SJCRH30 (cell line): ENCODE measurements at places on chromosomes 13 and 19. TPM values are rescaled to one million over a fixed set of nuclear protein-coding genes. Genes with fewer than 3 reads are reported as not detected.
A peak's percentile ranks its signal among the peaks of the same experiment; 100 is the strongest.

DNA sequence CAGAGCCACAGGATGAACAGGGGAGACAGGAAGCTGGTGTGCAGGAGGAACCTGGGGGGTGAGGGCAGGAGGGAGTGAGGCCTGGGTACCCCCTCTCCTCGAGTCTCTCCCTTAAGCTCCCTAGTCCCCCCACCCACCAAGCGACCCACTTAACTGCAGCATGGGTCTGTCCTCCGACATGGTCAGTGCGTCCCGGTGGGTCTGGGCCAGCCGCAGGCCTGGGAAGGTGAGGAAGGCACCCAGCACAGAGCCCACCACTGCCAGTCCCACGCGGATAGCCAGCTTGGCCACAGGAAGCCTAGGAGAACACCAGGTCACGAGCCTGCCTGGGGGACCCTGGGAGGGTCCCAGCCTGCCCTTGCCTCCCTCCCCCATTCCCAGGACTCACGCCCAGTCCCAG, 16.9 kb downstream of the TMEM161A start:
- DNase-seq = no peak
- no peaks in the 10 kb centered on the region for H3K4me1 ChIP-seq
- H3K27me3 ChIP-seq = no peaks in the 10 kb centered on the region
- no peak overlapping the region for H3K27ac ChIP-seq
- H3K4me3 ChIP-seq = no peak overlapping the region

DNA sequence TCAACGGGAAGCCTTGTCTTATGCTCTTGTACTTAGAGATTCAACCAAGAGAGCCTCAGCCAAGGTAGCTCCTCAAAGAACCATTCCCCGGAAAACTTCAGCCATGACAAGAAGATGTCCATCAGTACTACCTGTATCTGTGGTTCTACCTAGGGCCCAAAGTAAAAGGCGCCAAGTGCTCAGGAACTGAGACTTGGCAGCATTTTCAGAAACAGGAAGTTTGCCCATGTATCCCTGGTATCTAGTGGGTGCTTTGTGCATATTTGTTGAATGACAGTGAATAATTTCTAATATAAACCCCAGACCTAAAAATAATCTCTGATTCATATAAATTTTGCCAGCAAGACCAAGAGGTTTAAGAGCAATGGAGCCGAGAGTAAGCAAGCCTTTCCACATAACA, 7.2 kb downstream of the FAM216B start:
- no peak for DNase-seq
- H3K4me3 ChIP-seq = no peak overlapping the region
- no peaks in the 10 kb centered on the region for H3K27me3 ChIP-seq
- no peaks in the 10 kb centered on the region for H3K36me3 ChIP-seq

- DNase-seq = peak; percentile 35
- no peak overlapping the region for H3K4me3 ChIP-seq
- no peak overlapping the region for H3K27ac ChIP-seq
- peaks cover 15% of the 10 kb centered on the region for H3K4me1 ChIP-seq
- no peaks in the 10 kb centered on the region for H3K27me3 ChIP-seq
Measured at GRCh38 chr19:3982701-3983541, 2.3 kb downstream of the EEF2 start.

TMEM205 gene
- 38.8 and 39.5 TPM in 2 replicates for total RNA-seq

CDC16 gene
- 26.3 and 29.9 TPM in 2 replicates for total RNA-seq

MAU2 gene
- total RNA-seq = 18.0 and 24.3 TPM in 2 replicates

PABPC3 gene
- 0.10 and 0.14 TPM in 2 replicates for total RNA-seq

CEACAM5 gene
- not detected in 2 replicates for total RNA-seq

GRCh38 chr13:94829185-94829836, 117.0 kb upstream of the SOX21 start:
- H3K4me1 ChIP-seq = no peaks in the 10 kb centered on the region
- no peak overlapping the region for H3K4me3 ChIP-seq
- no peaks in the 10 kb centered on the region for H3K27me3 ChIP-seq
- DNase-seq = no peak
- H3K36me3 ChIP-seq = no peaks in the 10 kb centered on the region

- no peaks in the 10 kb centered on the region for H3K36me3 ChIP-seq
- H3K27ac ChIP-seq = peak overlapping the region; percentile 56; the same call in 1 of the 2 replicates
- peaks cover 11% of the 10 kb centered on the region for H3K4me1 ChIP-seq
- H3K27me3 ChIP-seq = no peaks in the 10 kb centered on the region
- no peak for DNase-seq
Measured at GRCh38 chr19:31128291-31128690, 220.9 kb downstream of the TSHZ3 start.

- no peaks in the 10 kb centered on the region for H3K4me1 ChIP-seq
- peaks cover 53% of the 10 kb centered on the region for H3K36me3 ChIP-seq
- H3K4me3 ChIP-seq = no peak overlapping the region
- no peak overlapping the region for H3K27ac ChIP-seq
- DNase-seq = no peak
Measured at GRCh38 chr19:56094449-56094848, 26.6 kb downstream of the ZNF787 start.

GRCh38 chr19:34314437-34315313, 50.3 kb upstream of the GPI start:
- no peak for DNase-seq
- no peak overlapping the region for H3K4me3 ChIP-seq
- H3K4me1 ChIP-seq = no peaks in the 10 kb centered on the region
- no peaks in the 10 kb centered on the region for H3K27me3 ChIP-seq
- H3K27ac ChIP-seq = no peak overlapping the region

GRCh38 chr19:18089726-18090125, 3.0 kb upstream of the IL12RB1 start:
- H3K4me3 ChIP-seq = no peak overlapping the region
- peaks cover 27% of the 10 kb centered on the region for H3K27me3 ChIP-seq
- H3K36me3 ChIP-seq = no peaks in the 10 kb centered on the region
- no peak overlapping the region for H3K27ac ChIP-seq
- H3K4me1 ChIP-seq = no peaks in the 10 kb centered on the region
- no peak for DNase-seq

- H3K4me1 ChIP-seq = no peaks in the 10 kb centered on the region
- DNase-seq = no peak
- no peak overlapping the region for H3K4me3 ChIP-seq
- no peaks in the 10 kb centered on the region for H3K27me3 ChIP-seq
Measured at GRCh38 chr13:60165391-60166099, 1.8 kb upstream of the DIAPH3 start.

GRCh38 chr19:15129856-15130585, 22.8 kb downstream of the SYDE1 start:
- no peak overlapping the region for H3K4me3 ChIP-seq
- H3K36me3 ChIP-seq = no peaks in the 10 kb centered on the region
- DNase-seq = no peak

IZUMO4 gene
- total RNA-seq = 0.38 TPM in 1 of 2 replicates, not detected in the other

- no peak overlapping the region for H3K27ac ChIP-seq
- no peaks in the 10 kb centered on the region for H3K27me3 ChIP-seq
- peaks cover 41% of the 10 kb centered on the region for H3K4me1 ChIP-seq
- peaks cover 10% of the 10 kb centered on the region for H3K36me3 ChIP-seq
- no peak overlapping the region for H3K4me3 ChIP-seq
Measured at GRCh38 chr19:41325947-41326706, 16.2 kb downstream of the CCDC97 start.

- no peak overlapping the region for H3K27ac ChIP-seq
- H3K4me3 ChIP-seq = no peak overlapping the region
- H3K36me3 ChIP-seq = no peaks in the 10 kb centered on the region
Measured at GRCh38 chr13:40336228-40337221, 329.9 kb downstream of the FOXO1 start.

KIR2DL3 gene
- total RNA-seq = not detected in 2 replicates

DNA sequence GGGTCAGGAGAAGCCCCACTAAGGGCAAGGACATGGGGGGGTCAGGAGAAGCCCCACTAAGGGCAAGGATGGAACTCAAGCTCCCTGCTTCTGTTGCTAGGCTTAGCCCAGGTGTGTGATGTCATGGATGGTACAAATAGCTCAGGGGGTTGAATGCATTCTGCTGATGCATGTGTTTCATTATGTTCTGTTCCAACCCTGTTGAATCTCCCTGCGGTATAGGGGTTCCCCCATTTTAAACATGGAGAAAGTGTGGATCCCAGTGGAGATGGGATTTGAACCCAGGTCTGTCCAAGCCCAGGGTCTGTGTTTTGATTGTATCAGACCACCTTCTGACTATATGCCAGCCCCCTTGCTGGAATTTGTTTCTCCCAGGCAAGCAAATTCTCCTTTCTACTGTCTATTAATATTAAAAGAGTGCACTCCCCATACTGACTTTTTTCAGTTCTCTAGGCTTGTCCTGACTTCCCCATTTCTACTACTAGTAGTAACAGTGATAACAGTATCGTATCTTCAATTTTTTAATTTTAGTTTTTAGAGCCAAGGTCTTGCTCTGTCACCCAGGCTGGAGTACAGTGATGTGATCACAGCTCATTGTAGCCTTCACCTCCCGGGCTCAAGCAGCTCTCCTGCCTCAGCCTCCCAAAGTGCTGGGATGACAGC, 6.7 kb downstream of the ZNF865 start:
- H3K4me1 ChIP-seq = no peaks in the 10 kb centered on the region
- no peak overlapping the region for H3K4me3 ChIP-seq
- DNase-seq = no peak
- H3K27ac ChIP-seq = no peak overlapping the region

SERPINE3 gene
- not detected in 2 replicates for total RNA-seq

LGALS7B gene
- not detected in 2 replicates for total RNA-seq

GRCh38 chr13:76523740-76524340, 362.4 kb downstream of the KCTD12 start:
- H3K4me1 ChIP-seq = peaks cover 6% of the 10 kb centered on the region; the same call in 1 of the 2 replicates
- no peak for DNase-seq
- H3K27me3 ChIP-seq = no peaks in the 10 kb centered on the region
- H3K27ac ChIP-seq = no peak overlapping the region
- H3K4me3 ChIP-seq = no peak overlapping the region
- no peaks in the 10 kb centered on the region for H3K36me3 ChIP-seq

DNA sequence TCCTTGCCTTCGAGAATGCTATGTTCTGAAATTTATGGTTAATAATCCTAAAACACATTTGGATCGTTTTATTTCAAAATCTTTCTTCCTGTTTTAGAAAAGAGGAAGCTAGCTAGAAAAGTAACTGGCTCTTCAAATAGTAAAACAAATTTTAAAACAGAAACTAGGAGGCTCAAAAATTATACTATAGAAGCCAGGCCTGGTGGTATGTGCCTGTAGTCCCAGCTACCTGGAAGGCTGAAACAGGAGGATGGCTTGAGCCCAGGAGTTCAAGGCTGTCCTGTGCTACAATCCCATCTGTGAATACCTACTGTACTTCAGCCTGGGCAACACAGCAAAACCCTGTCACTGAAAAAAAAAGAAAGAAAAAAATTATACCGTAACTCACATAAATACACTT, 57.9 kb downstream of the ELF1 start:
- no peak for DNase-seq
- no peaks in the 10 kb centered on the region for H3K4me1 ChIP-seq
- H3K36me3 ChIP-seq = peaks cover 18% of the 10 kb centered on the region
- H3K27me3 ChIP-seq = no peaks in the 10 kb centered on the region

DNA sequence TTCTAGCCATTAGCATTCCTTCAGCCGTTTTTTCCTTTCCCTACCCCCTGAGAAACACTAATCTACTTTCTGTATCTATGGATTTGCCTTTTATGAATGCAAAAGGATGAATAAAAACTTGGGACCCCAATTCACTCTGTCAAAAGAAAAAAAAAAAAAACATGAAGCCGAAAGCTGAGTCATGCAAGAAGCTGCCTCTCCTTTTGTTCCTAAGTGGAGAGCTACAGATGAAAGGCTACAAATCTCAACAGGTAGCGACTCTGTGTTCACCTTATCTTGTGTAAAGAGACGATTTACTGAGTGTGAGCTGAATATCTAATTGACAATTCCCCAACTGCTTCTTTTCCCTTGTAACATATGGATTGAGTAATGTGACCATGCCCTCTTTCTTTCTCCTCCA, 1072.8 kb downstream of the UQCRFS1 start:
- H3K36me3 ChIP-seq = no peaks in the 10 kb centered on the region
- no peak overlapping the region for H3K4me3 ChIP-seq
- no peaks in the 10 kb centered on the region for H3K4me1 ChIP-seq
- no peak for DNase-seq
- H3K27ac ChIP-seq = no peak overlapping the region

- peaks cover 71% of the 10 kb centered on the region for H3K36me3 ChIP-seq
- H3K27ac ChIP-seq = no peak overlapping the region
- H3K4me1 ChIP-seq = no peaks in the 10 kb centered on the region
- no peak for DNase-seq
- no peak overlapping the region for H3K4me3 ChIP-seq
- H3K27me3 ChIP-seq = no peaks in the 10 kb centered on the region
Measured at GRCh38 chr13:36986462-36987240, 12.5 kb downstream of the ALG5 start.

PTPRH gene
- 0.94 and 1.4 TPM in 2 replicates for total RNA-seq

DNA sequence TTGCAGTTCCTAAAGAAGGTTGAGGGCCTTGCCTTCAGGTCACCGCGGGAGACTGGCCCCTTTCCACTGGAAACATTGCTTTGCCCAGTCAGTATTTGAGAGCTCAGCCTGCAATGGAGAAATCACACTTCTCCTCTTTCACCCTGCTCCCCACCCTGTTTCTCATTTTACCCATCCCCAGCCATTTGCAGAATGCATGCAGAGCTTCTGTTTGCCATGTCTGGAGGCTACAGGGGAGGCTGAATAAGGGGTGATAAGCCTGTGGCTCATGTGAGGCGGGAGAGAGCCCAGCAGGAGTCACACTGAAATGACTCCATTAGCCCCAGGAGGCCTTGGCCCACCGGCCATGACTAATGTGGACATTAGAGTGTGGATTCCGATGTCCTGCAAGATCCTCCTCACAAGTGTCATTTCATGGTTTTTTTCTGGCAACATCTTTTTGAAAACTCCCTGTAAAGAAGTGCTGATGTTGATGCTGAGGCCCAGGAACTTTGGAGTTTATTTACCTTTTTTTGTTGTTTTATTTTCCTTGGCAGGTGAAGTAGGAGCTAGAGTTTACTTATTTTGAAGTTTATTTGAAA, 6.3 kb downstream of the SPINT2 start:
- peaks cover 52% of the 10 kb centered on the region for H3K4me1 ChIP-seq
- no peak overlapping the region for H3K4me3 ChIP-seq

KLK12 gene
- not detected in 2 replicates for total RNA-seq

DNA sequence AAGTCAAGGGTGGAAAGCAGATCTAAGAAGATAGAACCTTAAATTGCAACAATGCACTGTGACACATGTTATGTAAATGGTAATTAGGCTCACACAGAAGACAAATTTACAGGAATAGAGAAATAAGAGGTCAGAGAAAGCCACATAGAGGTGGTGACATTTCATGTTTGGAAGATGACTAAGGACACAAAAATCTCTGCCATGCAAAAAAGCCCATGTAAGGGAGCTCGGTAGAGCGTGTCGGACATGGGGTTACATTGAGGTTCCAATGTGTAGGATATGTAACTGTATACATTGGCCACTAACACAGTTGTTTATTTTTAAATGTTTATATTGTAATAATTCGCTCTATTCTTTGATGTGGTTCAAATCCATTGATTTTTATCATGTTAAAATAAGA, 33.7 kb downstream of the SUGT1 start:
- H3K4me3 ChIP-seq = no peak overlapping the region
- H3K27me3 ChIP-seq = no peaks in the 10 kb centered on the region
- no peak overlapping the region for H3K27ac ChIP-seq
- no peak for DNase-seq

DNA sequence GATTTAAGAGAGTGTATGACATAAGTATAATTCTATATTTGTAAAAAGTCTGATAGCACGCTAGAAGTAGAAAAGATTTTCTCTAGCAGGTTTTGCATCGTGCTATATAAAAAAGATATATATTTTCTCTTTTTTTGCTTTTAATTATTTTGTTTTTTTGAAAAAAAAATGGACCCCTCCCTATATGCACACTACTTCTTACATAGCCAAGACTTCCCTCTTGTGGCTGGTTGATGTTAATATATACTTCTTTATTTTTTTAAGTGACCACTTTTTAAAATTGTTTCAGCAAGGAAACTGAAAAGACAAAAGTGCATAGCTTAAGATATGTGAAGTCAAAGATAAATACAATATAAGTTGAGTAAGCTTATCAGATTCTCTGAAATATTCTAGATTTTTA, 1202.8 kb downstream of the DIAPH3 start:
- no peak for DNase-seq
- no peaks in the 10 kb centered on the region for H3K27me3 ChIP-seq
- no peak overlapping the region for H3K4me3 ChIP-seq
- H3K27ac ChIP-seq = no peak overlapping the region
